ENCODE measurements at places on chromosomes 1 and 21.

GRCh38 chr1:34113362-34113761 is 51.7 kb downstream of the CSMD2 start:
- DNase-seq, result no peak

DNA sequence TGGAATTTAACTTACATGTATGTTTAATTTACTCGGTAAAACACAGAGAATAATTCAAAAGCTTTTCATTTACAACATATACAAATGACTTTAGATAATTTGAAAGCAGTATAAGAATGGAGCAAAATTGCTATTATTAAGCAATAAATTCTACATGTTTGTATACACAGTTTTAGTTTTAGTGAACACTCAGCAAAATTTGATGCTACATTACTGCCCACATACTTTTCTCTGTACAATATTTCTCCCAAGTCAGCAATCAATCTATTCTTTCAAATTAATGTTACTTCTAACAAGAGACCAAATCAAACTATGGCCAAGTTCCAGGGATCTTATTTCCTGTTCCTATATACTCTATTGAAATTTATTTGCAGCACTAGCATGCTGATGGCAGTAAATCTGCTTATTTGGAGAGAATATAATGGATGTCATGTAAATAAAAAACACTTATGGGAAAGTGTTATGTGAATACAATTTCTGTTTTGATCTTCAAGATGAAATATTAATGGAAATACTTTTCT is 82.6 kb upstream of the BRINP3 start:
- DNase-seq, result no peak

DNA sequence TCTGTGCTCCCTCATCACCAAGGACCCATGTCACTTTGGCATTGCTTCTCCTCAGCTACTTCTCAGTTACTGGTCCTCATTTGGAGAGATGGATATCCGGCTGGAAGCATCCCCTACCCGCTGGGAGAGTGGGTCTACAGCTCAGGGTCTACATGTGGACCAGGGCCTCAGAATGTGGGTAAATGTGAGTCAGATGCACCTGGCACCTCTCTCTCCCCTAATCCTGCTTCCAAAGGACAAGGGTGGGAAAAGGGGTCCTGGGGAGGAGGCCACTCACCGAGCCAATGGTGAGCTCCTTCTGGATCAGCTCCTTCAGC is 908 bp downstream of the S100A6 start:
- DNase-seq, result no peak

DNA sequence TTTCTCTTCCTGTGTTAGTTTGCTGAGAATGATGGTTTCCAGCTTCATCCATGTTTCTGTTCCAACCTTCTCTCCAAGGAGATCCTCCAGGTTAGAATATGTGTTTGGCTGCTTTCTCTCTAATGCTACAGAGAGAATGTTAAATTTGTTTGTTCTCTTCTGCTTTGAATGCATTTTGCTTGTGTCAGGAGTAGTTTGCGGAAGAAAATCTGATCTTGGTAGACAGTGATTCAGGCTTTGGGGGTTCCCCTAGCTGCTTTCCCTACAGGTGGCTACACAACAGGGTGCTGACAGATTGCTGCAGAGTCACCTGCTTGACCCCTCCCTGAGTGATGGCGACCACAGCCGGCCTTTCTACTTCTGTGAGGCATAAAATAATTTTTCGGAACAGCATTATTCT is 41.8 kb downstream of the MACO1 start:
- DNase-seq, result no peak

DNA sequence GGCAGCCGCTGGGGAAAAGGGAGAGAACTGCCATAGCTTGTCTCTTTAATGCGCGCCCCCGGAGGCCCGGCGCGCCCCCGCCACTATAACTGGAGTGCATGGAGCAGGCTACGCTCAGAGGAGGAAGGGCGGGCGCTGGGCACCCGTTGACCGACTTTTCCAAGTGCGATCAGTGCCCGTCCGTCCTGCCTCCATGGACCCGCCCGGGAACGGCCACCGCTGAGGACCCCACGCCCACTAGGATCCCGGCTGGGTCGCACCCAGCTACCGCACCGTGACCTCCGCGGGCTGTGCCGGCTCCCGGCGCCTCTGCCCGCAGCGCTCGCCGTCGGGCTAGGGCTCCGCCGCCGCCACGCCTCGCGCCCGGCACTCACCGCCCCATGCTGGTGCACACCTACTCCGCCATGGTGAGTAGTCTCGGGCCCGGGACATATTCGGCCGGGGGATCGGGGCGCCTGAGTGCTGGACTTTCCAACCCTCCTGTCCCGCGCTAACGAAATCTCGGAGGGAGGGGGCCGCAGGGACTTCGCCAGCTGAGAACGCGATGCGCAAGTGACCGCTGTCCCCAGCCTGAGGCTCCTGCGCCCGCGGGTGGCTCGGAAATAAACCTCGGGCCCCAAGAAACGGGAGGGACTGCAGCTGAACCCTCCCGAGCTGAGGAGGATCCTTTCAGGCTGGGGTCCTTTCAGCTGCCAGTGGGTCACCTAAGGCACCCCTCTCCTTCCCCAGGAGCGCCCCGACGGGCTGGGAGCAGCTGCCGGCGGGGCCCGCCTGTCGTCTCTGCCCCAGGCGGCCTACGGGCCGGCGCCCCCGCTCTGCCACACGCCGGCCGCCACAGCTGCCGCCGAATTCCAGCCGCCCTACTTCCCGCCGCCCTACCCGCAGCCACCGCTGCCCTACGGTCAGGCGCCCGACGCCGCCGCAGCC is at the start of gene TFAP2E:
Gene TFAP2E (plus strand): TSS at position 117 of the 927 bp plus-strand sequence. CDS start 264 bp downstream, at position 381.
- no peak for DNase-seq

DNA sequence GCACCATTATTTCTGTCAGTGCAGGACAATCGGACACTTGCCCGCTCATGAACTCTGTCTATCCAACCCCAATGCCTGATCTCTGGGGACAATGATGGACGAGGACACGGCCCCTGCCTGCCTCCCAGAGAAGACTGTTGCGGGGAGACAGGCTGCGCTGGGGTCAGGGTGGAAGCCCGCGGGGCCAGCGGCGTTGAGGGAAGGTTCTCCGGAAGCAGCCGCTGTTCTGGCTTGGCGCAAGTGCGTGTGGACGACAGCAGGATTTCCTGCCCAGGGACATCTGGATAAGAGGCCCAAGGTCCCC is 18.8 kb downstream of the RHBG start:
- DNase-seq, result no peak

DNA sequence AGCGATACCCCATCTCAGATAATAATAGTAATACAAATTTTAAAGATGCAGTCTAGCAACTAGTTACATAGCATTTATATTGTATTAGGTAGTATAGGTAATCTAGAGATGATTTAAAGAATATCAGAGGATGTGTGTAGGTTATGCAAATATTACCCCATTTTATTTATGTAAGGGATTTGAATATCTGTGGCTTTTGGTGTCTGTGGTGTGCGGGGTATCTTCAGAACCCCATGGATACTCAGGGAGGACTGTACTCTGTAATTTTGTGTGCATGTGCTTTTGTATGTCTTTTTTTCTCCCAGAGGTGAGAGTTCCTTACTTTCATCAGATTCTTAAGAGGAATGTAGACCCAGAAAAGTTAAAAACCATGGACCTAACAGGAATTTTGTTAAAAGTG is 12.8 kb downstream of the RNF2 start:
- DNase-seq, result no peak

- DNase-seq, result no peak
Measured at GRCh38 chr1:205261946-205262691, 34.4 kb downstream of the TMCC2 start.

GRCh38 chr1:93159337-93159736 is 20.9 kb downstream of the TMED5 start:
- DNase-seq, result no peak

- no peak for DNase-seq
Measured at GRCh38 chr1:22295396-22295795, 152.5 kb upstream of the WNT4 start.

DNA sequence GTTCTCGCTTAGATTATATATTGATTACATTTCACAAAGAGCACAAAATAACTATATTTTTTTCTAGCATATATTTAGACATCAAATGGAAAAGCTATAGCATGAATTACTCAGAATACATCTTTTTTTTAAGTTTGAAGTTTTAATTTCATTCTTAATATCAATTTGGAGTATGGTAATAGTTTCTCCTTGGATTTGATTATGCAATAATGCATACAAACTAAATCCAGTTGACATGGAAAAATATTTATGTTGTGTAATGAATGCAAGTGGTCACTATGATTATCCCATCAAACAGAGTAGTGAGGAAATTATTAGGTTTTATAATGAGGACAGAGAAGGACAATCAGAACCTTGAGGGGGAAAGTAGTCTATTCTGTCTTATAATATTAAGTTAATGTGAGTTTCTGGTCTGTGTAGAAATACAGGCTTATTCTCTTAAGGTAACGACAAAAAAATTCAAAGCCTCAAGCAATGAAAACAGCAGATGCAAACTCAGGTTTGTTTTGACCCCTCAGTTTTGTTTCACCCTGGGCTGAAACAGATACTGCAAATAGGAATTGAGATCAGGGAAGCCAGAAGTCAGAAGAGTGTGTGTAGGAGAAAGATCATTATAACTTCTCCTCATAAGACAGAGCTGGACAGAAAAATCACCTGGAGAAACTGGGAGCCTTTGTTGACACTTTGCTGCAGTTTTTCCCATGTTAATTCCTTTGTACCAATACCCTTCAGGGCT is 23.7 kb downstream of the LRRC8B start:
- no peak for DNase-seq

- no peak for DNase-seq
Measured at GRCh38 chr1:91856996-91857395, 29.0 kb downstream of the TGFBR3 start.

DNA sequence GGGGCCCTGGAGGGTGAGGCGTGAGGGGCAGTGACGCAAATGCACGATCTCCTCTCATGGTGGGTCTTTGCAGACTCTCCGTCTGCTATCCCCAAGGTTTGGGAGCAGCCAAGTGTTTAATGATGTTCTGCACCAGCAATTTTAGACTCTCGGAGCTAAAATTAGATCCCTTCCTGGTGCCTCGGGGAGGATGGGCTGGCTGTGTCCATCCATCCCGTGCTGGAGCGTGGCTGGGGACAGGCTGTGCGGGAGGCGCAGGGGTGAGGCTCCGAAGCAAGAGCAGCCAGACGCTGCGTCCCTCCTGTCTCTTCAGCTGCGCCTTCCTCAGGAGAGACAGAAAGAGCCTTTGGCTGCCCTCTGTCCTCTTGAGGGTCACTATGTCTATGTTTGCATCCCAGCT is 387.6 kb downstream of the CAMTA1 start:
- DNase-seq, result no peak

GRCh38 chr1:44645476-44646244 is 28.6 kb downstream of the TMEM53 start:
- DNase-seq, result no peak

- no peak for DNase-seq
Measured at GRCh38 chr1:165924117-165924516, 96.7 kb downstream of the UCK2 start.

GRCh38 chr1:112406771-112407170 is 10.8 kb downstream of the CTTNBP2NL start:
- DNase-seq, result no peak

DNA sequence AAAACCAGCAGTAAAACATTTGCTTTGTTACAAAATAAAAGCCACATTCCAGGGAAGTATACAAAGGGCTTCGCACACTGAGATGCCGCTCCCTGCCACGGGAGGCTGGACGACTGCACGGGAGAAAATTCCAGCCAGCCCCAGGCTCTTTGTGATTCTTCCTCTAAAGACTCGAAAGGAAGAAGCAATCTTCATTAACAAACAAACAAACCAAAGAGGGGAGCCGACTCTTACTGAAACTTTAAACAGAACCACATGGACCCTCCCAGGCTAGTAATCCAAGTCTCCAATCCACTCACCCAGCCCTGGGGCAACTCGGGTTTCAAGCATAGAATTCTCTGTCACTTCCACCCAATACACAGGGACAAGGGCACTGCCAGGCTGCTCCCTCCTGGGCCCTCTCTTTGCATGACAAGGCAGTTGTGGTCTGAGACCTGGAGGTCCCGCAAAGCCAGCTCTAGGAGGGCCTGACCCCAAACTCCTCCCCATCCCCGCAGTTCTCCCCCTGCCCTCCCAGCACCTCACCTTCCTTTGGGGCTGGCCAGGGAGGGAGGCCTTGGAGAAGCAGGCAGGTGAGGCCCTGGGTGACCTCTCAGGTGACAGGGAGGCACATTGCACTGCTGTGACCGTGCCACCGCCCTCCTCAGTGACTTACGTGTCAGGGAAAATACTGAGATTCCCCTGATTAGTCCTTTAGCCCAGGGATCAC is 26.6 kb upstream of the COL18A1 start:
- DNase-seq, result no peak

DNA sequence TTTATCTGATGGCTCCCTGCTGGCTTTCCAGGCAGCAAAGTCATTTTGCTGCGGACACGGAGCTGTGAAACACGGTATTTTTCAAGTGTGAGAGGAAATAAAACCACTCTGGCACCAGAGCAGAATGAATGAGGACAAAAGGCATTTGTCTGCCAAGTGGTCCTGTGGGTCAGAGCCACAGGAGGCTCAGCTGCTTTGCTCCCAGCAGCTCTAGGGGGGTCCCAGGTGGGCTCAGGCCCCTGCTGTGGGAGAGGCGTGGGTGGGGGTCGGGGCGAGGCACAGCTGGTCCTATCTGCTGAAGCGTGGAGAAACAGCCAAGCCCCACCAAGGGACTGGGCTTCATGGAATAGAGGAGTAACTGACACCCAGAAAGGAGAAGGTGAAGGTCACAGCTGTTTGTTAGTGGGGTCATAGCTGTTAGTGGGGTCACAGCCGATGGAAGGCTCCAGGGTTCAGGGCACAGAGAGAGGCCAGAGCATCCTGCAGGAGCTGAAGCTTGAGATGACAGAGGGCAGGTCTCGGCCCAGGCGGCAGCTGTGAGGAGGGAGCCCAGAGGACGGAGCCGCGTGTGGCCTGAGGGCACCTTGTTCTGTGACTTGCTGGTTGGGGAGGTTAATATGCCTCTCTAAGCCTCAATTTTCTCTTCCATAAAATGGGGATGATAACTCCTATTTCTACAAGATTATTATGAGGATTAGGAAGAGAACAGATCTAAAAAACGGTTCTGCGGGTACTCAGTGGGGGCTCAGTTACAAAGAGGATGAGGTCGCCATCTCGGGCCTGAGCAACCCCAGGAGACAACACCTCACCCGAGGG is 7.1 kb downstream of the KIF17 start:
- DNase-seq, result no peak

GRCh38 chr1:106680776-106681344 is 375.6 kb upstream of the PRMT6 start:
- no peak for DNase-seq

DNA sequence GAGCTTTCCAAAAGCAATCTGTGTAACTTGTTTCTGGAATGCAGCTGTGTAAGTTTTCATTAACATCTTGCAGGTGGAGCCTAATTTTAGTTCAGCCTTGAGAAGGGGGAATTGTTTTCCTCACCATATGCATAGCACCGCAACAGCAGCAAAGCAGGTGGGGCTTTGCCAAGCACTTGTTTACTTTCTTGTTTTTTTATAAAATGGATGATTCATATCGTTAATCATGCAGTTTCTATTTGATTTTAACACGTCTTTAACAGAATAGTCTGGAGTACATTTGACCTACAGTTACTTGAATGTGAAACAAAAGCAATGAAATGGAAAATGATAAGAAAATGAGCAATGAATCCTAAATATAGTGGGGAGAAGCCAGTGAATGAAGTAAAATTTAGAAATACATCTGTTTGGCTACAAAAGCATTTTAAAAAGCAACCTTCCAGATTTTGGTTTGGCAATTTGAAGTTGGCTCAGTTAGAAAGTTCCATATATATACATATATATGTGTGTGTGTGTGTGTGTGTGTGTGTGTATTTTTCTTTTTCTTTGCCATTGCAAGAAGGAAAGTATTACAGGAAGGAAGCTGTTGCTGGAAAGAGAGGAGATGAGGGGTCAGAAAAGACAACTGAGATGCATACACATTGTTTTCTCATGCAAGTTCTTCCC is 119.0 kb upstream of the ADGRL2 start:
- DNase-seq, result no peak

Data from GM12891 (cell line).